Right renal cortex interstitium (tissue), 3 donors: ENCODE measurements at places on chromosomes 11 and 22.

DNA sequence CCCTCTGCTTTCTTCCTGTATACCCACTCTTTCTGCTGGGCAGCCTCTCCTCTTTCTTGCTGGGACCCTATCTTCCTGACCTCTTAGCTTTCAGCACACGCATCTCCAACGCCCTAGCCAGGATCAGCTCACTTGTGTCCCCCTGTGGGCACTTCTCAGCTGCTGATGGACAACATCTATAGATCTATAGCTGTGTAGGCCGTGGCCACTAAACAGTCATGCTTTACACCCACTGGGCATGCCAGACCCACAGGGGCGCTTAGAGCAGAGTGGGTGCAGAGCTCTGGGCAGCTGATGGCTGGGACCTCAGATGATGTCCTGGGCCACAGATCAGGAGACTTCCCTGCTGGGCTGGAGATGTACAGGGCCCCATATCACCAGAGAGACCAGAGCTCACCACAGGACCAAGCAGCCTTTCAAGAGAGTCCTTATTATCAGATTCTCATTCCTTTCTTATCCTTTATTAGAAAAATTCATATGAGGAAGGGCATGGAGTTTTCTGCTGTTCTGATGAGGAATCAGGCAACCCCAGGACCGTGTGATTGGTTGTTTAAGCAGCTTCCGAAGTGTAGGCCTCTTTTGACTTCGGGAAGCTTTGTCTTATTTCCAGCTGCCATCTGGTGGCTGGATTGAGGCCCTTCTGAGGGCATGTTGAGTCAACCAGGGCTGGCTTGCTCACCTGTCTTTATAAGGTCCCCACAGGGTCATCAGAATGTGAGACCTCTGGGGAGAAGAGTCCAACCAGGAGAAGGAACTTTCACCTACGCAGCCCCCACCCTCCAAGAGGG lies 60.5 kb downstream of the OSBP2 start:
- peak; percentile 36 for DNase-seq

DNA sequence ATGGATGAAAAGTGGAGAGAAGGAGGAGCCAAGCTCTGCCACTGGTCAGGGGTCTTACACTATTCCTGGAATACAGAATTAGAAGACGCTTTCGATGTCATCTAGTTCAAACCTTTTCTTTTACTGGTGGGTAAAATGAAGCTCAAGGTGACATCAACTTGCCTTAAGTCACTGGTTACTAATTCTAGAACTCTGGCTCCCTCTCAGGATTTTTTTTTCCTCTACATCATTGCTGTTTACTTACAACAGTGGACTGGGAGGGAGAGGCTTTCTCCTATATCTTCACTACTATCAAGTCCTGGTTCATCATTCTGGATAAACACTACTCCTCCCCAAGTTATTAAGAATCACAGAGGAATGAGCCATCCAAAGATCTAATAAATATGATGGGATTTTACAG lies 82.9 kb downstream of the ETS1 start:
- DNase-seq: no peak

- no peak for DNase-seq
These were observed 60.5 kb downstream of the NAT10 start for GRCh38 chr11:34165786-34166555.

GRCh38 chr11:131025020-131025419 lies 108.7 kb upstream of the SNX19 start:
- no peak for DNase-seq

- DNase-seq: no peak
These were observed 205.6 kb downstream of the DDX10 start for GRCh38 chr11:108870373-108871020.

GRCh38 chr11:63666874-63667273 lies 4.3 kb downstream of the ATL3 start:
- no peak for DNase-seq

DNA sequence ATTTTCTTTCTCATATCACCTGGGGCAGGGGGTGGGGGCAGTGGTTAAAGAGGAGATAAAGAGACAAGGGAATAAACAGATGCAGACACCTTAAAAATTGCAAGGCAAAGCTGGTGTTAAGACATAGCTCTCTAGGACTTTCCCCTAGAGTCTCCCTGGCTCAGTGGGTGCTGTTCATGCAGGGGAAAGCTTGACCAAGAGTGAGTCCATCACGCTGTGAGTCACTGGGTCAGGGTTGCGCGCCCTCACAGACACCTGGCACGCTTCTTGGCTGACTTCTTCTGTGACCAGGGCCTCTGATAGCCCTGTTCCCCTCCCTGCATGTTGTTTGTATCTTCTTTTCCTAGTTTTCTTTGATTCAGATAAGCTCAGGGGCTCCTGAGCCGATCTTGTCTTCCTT lies 31.9 kb downstream of the COMMD9 start:
- DNase-seq: no peak

GRCh38 chr11:120139316-120140069 lies 1.6 kb upstream of the TRIM29 start:
- DNase-seq: no peak

DNA sequence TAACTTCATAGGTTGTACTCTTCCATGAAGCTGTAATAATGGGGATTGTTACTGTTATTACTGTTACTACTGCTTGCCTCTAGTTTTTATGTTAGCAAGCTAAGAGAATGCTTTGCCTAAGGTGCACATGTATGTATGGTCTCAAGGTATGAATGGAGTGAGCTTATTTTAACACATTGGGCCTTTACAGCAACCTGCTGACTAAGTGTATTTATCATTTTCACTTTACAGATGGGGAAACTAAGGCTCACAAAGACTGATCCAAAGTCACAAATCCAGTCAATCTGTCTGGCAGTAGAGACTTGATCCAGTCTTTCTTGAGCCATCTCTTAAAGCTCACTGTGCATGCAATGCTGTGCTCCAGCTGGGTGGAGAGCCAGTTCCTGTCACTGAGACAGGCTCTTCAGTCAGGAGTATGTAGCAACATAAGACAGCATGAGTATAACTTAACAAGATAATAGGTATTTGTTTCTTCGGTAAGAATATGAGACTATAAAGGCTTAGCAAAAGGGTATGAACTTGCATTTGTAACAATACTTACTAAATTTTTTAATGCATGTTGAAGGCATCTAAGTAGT lies 66.5 kb downstream of the PPP2R1B start:
- DNase-seq: no peak

GRCh38 chr11:124832571-124832970 lies 32.4 kb upstream of the MSANTD2 start:
- DNase-seq: no peak

DNA sequence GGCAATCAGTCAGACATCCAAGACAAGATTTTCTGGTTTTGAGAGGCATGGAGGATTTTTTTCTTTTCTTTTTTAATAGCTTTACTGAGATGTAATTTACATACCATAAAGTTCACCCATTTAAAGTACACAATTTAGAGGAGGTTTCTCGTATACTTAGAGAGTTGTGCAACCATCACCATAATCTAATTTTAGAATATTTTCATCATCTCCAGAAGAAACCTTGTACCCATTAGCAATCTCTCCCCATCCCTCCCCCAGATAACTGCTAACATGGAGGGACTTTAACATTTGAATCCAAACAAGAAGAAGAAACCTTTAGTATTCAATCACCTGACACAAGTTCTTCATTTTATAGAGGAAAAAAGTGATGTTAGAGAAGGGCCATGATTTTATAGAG lies 83.6 kb downstream of the CLPB start:
- no peak for DNase-seq

DNA sequence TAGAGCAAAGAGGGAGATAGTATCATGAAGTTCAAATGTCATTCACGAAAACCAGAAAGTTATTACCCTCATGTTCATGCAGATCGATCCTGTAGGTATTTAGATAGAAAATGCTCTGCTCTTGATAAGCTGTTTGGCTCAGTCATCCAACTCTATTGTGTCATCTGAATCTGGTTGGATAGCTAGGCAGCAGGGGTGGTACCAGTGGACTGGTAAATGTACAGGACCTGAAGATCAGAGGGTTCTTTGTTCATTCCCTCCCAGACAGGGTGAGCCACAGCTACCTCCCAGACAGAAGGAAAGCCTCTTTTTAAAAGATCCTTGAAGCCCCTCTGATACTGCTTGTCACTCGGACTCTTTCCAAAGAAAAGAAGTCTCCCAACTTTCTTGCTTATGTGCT lies 29.8 kb upstream of the DRD2 start:
- DNase-seq: no peak

- DNase-seq: no peak
These were observed 570.0 kb downstream of the TBC1D22A start for GRCh38 chr22:47332246-47332980.

GRCh38 chr11:12019337-12019736 lies 10.9 kb upstream of the DKK3 start:
- no peak for DNase-seq

- no peak for DNase-seq
These were observed 47.3 kb downstream of the NEU3 start for GRCh38 chr11:75035911-75036565.

DNA sequence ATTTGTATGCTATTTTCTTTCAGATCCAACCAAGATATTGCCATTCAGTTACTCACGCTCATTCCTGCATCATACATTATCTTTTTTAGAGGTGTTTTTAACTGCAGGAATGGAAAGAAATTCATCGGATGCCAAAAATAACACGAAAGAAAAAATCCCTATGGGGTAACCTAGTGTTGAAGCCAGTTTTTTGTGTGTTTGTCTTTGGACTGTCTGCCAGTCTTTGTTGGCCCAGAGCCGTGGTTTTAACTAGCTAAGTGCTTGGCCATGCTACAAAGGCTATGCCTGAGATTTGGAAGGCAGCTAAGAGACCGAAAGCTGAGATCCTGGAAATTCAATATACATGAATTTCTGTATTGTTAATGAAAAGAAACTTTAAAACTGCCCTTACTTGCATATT lies 309.8 kb upstream of the CNTN5 start:
- DNase-seq: no peak

DNA sequence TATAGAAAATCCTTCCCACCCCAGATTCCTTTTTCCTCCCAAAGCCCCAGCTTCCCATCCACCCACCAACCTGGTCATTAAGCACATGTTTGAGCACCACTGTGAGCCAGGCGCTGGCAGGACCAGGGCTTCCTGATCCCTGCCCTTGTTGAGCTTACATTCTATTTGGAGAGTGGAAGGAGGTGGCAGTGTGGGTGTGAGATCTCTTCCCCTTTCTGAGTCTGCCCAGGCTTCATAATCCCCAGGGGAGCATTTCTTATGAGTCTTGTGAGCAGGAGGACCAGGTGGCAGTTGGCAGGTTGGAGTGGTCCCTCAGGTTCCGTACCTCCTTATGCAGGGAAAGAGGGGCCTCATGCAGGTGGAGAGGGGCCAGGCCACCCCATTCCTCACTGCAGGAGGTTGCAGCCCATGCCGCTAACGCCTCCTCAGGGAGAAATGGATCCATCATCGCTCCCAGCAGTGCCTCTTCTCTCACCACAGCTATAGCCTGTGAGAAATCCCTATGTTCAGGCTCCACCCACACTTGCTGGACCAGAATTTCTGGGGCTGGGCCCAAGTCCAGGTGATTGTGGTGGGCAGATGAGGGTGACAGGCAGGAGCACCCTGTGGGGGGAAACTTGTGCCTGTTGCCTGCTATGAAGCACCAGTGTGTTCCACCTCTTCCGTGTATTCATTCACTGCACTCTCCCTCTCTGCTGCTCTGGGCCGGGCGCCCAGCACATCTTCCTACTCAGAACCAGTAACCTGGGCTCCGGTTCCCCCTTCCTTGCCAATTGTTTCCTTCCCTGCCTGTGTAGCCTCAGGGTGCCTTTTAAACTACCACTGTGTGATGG lies 23.5 kb downstream of the UBE2L3 start:
- no peak for DNase-seq

DNA sequence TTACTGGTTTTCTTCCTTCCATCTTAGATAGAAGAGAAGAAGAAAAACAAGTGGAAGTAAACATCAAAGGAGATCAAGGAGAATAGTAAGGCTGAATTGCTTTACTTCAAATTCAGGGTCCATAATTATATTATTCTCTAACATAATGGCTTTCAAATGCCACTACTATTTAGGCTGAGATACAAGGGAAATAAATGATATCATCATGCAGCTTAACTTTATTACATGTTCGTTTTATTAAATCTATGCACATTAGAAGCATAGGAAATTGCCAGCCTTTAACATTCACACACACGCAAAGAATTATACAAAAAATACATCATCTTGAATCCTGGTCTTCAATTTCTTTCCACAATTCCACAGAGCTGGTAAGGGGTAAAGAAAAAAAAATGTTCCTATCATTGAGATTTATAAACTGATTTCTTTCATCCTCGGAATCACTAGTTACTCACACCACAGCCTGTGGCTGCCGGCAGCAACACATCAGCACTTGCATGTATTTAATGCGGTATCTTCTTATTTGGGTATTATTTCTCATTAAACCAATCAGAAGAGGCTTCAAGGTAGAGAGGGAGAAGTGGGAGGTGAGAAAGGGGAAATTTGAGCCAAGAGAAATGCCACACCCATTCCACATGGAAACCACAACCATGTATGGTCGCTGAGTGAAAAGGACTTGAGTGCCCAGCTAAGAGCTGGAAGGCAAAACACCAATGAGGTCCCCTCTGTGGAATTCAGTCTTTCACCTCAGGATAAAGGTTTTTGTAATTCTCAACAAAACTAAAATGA lies 26.3 kb downstream of the SYTL2 start:
- DNase-seq: no peak

DNA sequence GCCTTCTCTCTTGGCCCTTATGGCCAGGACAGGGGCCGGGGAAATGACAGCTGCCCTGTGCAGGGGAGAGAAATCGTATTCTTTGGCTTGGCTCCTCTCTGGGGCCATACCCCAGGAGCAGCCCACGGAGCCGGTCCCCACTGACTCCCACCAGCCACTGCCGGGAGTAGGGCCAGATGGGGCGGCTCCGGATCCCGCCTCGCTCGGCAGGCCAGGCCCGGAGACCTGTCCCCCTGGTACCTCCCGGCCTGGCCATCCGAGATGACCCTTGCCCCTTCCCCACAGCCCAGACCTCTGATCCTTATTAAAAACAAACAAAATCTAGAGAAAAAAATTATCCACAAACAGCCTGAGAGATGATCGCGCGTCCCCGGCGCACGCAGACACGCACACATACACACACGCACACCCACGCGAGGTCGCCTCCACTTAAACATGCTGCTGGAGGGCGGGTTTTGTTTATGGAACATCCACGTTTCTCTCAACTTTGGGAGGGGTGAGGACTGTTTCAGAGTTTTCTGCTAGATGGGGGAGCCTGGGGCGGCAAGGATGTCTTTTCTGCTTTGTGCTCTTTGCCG lies 59.1 kb downstream of the IGLL1 start:
- no peak for DNase-seq

GRCh38 chr11:32109138-32109537 lies 18.3 kb downstream of the RCN1 start:
- no peak for DNase-seq

DNA sequence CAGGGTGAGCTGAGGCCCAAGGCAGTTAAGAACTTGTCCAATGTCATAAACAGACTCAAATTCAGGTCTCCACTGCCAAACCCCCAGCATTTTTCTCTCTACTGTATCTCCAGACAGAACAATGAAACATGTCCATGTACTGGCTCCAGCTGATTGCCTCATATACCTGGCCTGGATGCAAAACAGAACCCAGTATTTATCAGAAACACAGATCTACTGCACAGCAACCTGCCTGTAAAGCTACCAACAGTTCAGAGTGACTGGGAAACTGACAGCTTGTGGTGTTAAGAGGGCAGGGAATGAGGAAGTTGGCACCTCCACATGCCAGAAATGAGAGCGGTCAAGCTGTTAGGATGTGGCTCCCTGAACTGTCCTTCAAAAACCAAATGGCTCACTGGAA lies 41.6 kb downstream of the C11orf71 start:
- no peak for DNase-seq

- no peak for DNase-seq
These were observed 28.1 kb downstream of the SBF2 start for GRCh38 chr11:10265936-10266335.
